ENCODE measurements at places on chromosomes 3 and 15.
A peak's percentile ranks its signal among the peaks of the same experiment; 100 is the strongest.

- DNase-seq: no peak
Measured at GRCh38 chr15:62558640-62559380, 393.7 kb upstream of the C2CD4B start.

DNA sequence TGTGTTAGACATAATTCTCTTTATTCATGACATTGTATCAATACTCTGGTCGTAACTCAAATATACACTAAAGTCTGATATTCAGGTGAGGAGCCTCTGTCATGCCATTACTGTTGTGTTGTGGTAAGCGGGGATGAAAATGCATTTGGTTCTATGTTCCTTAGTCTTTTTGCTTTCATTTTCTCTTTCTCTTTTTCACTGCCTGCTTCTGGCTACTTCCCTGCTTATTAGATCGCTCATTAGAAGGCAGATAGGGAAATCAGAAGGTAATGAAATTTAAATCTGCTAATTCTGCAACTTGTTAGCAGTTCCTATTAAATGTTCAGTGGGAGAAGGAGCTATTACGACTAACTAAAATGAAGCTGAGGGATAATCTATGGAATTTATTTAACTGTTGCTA, 345.0 kb downstream of the GRM7 start:
- no peak for DNase-seq

GRCh38 chr3:183560607-183561006, 5.1 kb upstream of the KLHL6 start:
- no peak for DNase-seq

- no peak for DNase-seq
Measured at GRCh38 chr3:142046320-142047020, 102.9 kb downstream of the TFDP2 start.

DNA sequence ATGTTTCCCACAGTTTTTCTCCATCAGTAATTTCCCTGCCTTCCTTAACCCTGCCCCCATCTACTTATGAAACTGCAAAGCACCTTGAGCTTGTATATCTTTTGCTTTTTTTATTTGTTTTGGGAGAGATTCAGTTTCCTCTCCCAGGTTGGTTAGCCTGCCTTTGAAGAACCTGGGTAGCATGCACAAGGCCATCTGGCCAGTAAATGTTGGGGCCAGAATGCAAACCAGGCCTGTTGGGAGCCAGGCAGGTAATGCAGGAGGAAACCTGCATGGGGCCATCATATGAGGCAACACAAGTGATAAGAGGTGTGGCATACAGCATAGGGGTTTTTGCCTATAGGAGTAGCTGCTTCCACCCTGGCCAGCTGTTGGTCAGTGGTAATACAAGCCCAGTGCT, 17.7 kb downstream of the SYNPR start:
- DNase-seq: no peak

DNA sequence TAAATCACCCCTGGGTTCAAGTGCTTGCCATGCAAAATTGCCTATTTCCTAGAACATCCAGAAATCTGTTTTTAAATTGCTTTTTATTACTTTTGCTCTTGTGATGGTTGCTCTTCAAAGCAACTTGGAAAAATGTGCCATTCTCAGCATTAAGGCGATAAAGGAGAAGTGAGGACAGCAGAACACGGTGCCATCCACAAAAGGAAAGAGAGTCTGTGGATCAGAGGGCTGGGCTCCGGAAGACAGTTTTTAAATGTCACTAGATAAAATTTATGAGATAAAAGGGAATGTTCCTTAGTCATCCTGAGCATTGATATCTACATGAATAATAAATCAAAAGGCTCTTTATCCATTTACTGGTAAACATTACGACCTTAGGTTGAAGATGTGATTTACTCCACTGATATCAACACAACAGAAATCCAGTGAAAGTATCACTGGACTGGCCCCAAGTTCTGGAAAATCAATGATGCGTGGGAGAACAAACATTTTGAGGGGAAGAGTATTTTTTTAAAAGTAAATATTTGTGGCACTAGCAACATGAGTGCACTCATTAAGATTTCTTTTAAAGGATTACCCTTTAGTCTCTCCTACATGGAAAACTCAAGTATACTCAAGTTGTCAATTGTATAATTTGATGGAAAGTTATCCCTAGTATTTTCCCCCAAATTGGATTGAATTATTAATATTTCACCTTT, 554.7 kb downstream of the FHIT start:
- DNase-seq: no peak

DNA sequence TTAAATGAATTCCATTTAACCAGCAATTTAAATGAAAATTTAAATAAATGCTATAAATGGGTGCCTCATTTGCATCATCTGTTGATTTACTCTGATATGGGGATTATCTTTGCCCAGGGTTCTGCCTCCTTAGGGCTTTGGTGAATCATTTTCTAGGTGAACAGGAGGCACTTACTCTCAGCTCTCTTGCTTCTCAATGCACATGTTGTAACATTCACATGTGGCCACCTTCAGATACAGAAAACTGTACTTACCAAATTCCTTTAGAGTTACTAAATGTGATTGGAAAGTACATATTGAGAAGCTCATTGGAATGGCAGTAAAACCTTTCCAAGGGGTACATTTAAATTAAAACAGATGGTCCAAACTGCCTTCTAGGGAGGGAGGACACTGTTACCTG, 20.8 kb downstream of the GADL1 start:
- DNase-seq: no peak

- no peak for DNase-seq
Measured at GRCh38 chr15:24856397-24857390, 98.1 kb upstream of the SNRPN start.

- no peak for DNase-seq
Measured at GRCh38 chr3:72178463-72179106, 393.6 kb upstream of the PROK2 start.

DNA sequence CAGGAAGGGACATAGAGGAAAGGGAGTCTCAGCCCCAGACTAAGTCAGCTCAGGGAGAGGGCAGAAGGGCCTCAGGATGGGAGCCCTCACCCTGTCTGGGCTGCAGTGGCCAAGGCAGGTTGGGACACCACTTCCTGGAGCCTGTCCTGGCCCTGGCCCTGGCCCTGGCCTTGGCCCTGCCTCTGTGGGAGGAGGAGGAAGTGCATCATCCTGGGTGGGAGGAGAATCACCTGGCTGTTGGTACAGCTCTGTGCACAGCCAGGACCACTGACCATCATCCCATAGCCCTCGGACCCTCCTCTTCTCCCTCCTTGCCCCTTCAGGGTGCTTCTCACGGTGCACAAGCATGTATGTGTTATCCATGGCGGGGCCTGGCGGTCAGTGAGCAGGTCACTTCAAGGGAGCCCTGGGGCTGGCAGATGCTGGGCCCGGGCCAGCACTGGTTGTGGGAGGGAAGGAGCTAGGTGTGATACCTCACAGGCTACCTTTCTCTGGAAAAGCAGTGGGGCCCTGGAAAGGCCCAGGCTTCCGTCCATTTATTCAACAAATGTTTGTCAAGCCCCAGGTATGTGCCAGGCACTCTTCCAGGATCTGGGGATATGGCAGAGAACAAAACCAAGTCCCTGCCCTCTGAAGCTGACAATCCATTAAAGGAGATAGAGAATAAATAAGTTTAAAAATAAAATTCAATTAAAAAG, 8.2 kb upstream of the APEH start:
- no peak for DNase-seq

GRCh38 chr3:150367757-150368156, 40.3 kb upstream of the TSC22D2 start:
- no peak for DNase-seq

DNA sequence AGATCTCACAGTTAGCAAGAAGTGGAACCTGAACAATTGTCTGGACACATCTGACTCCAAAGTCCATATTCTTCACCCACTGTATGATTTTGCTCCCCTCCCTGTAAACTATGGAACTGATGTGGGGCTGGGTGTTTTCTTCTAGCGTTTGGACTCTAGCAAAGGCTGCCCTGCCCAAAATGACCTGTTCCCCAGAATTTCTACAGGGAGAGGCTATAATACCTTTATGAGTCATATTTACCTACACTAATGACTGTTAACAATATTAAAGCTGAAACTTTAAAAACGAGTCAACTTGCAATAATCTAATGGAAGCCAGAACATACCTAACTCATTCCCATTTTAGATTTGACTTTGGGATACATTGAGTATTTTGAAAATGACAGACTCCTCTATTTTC, 531.2 kb upstream of the CFAP20DC start:
- DNase-seq: no peak

DNA sequence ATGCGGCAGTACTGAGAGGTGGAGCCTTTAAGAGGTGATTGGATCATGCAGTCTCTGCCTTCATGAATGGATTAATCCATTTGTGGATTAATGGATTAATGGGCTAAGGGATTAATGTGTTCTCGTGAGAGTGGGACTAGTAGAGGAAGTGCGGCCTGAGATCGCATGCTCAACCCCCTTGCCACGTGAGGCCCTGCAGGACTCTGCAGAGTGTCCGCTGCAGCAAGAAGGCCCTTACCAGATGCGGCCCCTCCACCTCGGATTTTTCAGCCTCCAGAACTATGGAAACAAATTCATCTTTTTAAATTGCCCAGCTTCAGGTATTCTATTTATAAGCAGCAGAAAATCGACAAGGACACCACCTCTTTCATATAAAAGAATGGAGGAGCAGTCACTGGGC, 148.8 kb downstream of the TPRA1 start:
- no peak for DNase-seq

- no peak for DNase-seq
Measured at GRCh38 chr3:125324341-125324740, 50.8 kb downstream of the ZNF148 start.

- no peak for DNase-seq
Measured at GRCh38 chr3:181741417-181741816, 29.7 kb downstream of the SOX2 start.

GRCh38 chr3:49422379-49423248, at the start of gene AMT:
Gene AMT (minus strand): TSS chr3:49422473. CDS start chr3:49422450, 23 bp downstream.
- DNase-seq: no peak

DNA sequence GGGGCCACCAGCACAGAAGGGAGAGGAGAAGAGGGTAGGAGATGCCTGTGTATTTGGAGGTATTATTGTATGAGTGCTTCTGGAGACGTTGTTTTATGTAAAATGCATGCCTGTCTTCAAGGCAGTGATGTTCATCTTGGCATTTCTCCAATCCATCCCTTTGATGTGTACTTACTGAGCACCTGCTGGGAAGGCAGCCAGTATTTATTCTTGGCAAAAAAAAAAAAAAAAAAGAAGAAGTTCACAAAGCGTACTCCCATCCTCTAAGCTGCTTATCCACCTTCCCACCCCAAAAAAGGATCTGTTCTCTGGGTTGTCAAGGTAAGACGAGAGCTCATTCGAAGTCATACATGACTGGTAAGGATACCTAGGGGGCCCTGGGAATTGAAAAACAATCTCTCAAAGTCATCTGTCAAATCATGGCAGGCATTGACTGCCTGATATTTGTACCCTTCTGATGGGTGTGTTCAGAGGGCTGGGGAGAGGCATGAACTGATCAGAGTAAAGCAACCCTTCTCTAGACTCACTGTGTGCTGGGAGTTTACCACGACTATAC, 30.0 kb upstream of the SLC6A1 start:
- DNase-seq: no peak

DNA sequence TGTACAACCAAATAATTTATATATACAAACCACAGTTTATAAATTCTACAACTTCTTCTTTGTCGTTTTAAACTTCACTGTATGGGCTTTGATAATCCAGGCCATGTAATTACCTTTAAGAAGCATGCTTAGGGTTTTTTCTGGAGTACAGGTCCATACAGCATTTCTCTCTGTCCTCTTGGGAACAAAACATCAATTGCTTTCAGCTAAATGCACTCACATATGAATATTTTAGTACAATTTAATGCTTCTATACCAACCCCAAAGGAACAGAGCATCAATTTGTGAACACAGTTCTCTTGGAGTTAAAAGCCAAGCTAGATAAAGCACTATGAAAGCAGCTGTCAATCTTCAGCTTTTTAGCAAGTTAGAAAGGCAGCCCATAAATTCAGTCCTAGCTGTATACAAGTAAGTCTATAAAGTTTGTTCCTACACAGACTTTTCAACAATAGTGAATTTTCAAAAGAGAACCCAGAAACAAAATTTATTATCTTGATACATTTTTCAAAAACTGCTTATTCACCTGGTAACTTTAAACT, 66.1 kb downstream of the ETFA start:
- no peak for DNase-seq

DNA sequence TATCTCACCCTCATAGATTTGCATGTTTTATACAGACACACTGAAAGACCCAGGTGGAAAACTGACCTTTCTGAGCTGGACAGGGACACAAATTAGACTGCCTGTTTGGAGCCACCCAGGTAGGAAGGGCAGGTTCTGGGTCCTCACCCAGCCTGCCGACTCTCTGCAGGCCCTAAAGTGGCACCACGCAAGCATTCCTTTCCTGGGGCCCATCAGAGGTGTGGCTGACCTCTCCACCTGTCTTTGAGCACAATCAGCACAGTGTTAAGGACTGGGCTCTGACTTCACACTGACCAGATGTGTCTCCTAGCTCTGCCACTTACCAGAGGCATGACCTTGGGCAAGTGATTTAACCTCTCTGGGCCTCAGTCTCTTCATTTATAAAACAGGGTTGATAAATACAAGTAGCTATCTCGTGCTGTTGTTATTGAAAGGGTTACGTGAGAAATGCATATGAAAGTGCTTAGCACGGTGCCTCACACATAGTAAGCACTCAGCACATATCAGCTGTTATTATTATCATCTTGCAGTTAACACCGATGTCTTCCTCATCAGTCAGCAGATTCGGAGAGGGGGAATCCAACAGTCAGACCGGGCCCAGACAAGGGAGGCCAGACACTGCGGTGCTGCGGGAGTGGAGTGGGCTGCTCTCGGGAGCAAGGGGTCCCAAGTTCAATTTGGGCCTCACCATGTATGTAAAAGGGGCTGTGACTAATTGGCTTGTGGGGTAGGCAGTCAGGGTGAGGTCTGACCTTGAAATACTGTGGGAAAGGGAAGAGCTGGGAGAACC, 2.0 kb upstream of the TBC1D2B start:
- DNase-seq: no peak

- DNase-seq: no peak
Measured at GRCh38 chr3:112470788-112471187, 28.5 kb downstream of the BTLA start.

- DNase-seq: no peak
Measured at GRCh38 chr3:106810300-106810875, 566.9 kb upstream of the CCDC54 start.

- peak; percentile 40 for DNase-seq
Measured at GRCh38 chr3:179321668-179322285, 1.1 kb upstream of the ZNF639 start.

- DNase-seq: no peak
Measured at GRCh38 chr15:66768987-66769386, 67.0 kb downstream of the SMAD6 start.

DNA sequence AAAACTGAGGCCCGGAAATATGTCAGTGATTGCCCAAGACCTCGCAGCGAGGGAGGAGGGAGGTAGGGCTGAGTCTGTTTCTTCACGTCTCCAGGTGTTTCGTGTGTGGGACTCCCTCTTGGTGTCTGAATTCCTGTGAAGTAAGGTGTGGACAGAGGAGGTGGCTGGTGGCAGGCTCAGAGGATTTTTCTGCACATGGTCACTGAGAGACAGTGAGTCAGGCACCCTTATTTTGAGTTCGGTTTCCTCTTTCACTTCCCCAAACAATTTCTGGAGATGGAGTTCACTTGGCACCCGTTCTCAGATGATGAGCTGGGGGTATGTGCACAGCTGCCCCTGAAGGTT, 46.3 kb upstream of the VPS8 start:
- DNase-seq: no peak

All from T-helper 2 cell (primary cell).